8988T (cell line): ENCODE measurements at places on chromosomes 5 and 9.

- DNase-seq = no peak
Observed at GRCh38 chr9:77832639-77833038, 184.5 kb upstream of the GNA14 start.

DNA sequence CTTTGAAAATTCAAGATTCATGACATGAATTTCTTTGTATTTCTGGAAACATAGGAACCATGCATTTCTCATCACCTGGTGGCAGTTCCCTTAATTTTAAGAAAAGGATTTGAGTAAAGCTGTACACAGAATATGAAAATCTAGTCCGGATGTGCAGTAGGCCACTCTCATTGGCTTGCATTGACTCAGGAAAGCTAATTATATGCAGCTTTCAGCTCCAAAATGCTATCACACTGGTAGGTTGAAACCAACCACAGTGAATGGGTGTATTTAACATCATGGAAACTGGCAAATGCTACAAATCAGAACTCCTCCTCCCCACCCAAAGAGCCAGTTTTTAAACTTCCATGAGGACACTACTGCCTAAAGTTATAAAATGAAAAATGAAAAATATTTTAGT is 161.6 kb upstream of the FBXL17 start:
- no peak for DNase-seq

GRCh38 chr5:57711471-57711870 is 228.9 kb upstream of the ACTBL2 start:
- no peak for DNase-seq

DNA sequence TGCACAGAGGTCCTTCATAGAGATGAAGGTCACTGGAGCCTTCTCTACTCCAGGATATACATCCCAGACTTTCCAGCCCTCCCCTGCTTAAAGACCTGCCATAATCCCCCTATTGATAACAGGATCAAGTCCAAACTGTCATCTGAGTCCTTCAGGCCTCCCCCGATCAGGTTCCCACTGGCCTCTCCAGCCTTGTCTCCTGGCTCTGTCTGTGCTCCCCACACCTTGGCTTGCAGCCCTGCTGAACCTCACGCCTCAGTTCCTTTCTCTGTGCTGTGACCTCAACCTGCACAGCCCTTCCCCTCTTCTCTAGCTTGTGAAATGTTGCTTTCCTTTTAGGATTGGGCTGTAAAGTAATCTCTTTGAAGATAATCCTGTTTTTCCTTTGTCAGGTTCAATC is 2.5 kb upstream of the HRH2 start:
- DNase-seq = no peak

DNA sequence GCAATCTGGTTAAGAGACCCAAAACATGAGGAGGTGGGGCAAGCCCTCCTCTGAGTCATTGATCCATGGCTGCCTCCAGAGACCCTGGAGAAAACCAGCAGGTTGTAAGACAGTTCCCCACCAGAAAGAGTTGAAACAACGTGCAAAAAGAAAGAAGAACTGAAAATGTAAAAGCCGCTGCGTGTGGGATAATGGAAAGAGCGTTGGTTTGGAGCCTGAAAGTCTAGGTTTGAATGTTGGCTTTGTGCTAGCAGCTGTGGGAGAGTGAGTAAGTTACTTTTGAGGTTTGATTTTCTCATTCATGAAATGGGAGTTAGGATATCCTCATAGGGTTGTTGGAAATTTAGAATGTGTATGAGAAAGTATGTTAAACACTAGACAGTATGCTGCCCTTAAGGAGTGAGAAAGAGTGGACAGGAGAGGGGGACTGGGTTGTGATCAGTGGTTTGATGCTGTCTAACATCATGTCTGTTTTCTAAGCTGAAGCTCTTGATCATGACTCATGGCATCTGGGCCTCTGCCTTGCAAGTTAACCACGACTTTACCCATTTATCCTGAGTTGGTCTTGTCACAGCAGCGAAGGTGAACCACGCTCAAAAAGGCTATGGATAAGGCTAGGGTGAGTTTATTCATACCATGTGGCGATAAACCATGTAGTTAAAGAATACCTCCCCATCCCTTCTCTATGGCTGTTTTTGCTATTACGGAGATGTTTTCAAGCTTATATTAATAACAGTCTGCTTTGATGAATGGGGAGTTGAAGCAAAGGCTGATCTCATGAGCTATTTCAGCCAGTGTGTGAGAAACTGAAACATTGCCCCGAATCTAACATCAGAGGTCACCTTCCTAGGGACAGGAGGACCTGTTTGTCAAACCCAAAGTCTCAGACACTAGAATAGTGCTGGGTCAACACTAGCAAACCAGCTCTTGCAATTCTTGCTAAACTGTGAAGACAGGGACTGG is 41.3 kb downstream of the ZNF366 start:
- DNase-seq = no peak

DNA sequence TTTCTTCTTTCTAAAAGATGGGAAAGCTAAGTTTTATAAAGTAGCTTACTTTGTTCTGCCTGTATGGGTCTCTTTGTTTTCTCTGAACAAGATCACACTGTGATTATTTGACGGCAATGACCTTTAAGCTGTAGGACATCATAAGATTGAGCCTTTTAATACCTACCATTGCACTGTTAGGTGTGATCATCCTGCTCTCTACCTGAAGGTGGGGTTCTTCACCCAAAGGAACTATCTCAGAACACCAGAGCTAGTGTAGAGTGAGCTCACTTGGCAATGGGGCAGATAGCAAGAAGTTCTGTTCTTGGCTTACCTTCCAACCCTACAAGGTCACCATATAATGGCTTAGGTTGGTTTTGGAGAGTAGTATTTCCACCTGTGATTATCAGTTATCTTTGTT is 200.2 kb downstream of the SPATA31D1 start:
- no peak for DNase-seq

- DNase-seq = no peak
Observed at GRCh38 chr5:122743261-122743660, 31.6 kb upstream of the SNX2 start.

- DNase-seq = no peak
Observed at GRCh38 chr9:123471843-123472570, 116.0 kb downstream of the CRB2 start.

- no peak for DNase-seq
Observed at GRCh38 chr5:37882636-37883035, 42.8 kb upstream of the GDNF start.

DNA sequence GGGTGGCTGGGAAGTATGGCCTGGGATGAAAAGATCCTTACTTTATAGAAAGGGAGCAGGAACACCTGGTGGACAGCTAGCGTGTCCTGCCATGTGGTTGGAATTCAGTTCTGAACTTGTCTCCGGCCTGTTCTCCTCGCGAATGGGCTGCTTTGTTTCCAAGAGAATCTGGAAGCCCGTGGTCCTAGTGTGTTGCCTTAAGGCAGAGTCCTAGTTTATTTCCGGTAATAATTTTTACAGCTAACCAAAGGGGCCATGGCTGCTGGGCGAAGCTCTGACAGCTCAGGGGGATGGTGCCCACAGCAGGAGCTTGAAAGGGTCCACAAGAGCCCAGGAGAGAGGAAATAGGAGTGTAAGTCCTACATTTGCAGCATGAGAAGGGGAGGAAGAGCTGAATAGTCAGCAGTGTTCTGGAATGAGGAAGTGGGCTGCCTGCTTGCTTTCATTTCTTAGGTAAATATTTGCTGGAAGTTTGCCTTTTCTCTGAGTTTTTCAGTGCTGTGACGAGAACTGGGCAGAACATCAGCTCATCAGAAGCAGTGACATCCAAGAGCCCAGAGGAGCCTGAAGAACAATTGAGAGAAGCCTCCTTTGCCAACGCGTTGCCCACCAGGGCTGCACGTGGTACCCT is 13.1 kb upstream of the IGFBPL1 start:
- no peak for DNase-seq

- no peak for DNase-seq
Observed at GRCh38 chr5:176741561-176742211, 68.7 kb upstream of the UNC5A start.

DNA sequence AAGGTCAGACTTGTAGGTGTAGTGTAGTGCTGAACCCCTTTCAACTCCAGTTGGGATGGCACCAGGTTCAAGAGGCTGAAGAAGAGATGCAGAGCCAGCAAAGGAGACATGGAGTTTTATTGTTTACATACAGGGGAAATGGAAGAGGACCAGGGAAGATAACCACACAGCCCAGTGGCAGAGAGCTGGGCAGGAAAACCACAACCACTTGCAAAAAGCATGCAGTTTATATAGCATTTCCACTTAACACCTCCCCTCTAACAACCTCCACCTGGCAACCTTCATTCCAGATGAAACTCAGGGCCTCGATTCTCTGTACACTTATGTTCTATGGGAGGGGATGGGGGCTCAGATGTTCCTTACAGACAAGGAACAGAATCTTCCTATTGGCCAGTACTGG is 56.9 kb downstream of the SNX24 start:
- no peak for DNase-seq

DNA sequence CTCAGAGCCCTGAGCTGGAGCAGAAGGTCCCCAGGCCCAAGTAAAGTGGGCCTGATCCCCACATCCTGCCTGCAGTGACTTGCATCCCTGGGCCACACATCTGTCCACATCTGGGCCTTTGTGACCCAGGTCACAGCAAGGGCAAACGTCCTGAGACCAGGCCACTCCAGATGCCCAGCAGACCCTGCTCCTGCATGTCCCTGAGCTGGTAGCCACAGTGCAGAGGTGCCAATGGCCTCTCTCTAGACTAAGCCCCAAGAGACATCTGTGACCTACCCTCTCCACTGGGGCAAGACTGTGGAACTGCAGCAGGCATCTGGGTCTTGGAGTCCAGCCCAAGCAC is 2.5 kb downstream of the FLT4 start:
- DNase-seq = no peak
